ENCODE measurements at places on chromosomes 5 and 9. TPM values are rescaled to one million over a fixed set of nuclear protein-coding genes. Genes with fewer than 3 reads are reported as not detected.

- no peak for DNase-seq
- H3K27me3 ChIP-seq, result no peaks in the 10 kb centered on the region
- no peak overlapping the region for H3K27ac ChIP-seq
- H3K4me3 ChIP-seq, result peak overlapping the region; percentile 16
- peaks cover 15% of the 10 kb centered on the region for H3K4me1 ChIP-seq
- peaks cover 38% of the 10 kb centered on the region for H3K36me3 ChIP-seq
Observed at GRCh38 chr9:126482361-126483044, 131.2 kb upstream of the LMX1B start.

GRCh38 chr9:114072184-114073140, 5.6 kb downstream of the AMBP start:
- H3K4me1 ChIP-seq, result peaks cover 9% of the 10 kb centered on the region
- H3K27ac ChIP-seq, result no peak overlapping the region
- no peak for DNase-seq

ANKRD33B gene
- total RNA-seq, result 6.5 TPM

GRCh38 chr9:131583836-131584555, 38.7 kb downstream of the PRRT1B start:
- no peak overlapping the region for H3K4me3 ChIP-seq
- DNase-seq, result no peak
- peaks cover 8% of the 10 kb centered on the region for H3K4me1 ChIP-seq
- H3K27me3 ChIP-seq, result no peaks in the 10 kb centered on the region
- peaks cover 89% of the 10 kb centered on the region for H3K36me3 ChIP-seq
- H3K27ac ChIP-seq, result no peak overlapping the region

FSTL4 gene
- total RNA-seq, result 0.34 TPM

FOXD4L3 gene
- total RNA-seq, result not detected

HSD17B4 gene
- 85.3 TPM for total RNA-seq

- no peaks in the 10 kb centered on the region for H3K27me3 ChIP-seq
- H3K27ac ChIP-seq, result no peak overlapping the region
- no peaks in the 10 kb centered on the region for H3K4me1 ChIP-seq
Observed at GRCh38 chr9:126456441-126457174, 130.0 kb downstream of the MVB12B start.

DNA sequence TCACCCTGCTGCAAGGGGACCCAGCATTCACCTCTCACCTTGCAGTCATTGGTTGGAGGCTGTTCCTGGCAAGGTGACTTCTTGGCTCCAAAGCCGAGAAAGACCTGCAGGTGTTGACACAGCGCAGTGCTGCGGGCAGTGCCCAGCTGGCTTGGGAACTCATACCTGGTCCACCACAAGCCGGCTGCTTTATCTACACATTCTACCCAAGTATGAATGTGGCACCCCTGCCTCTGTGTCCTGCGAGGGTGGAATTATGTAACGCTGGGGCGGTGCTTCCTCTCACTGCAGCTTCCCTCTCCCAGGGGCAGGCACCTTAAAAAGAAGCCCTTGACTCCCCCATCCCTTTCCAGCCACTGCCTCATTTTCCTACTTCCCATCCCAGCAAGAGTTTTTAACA, 2.5 kb upstream of the ZMYND19 start:
- peaks cover 32% of the 10 kb centered on the region for H3K4me1 ChIP-seq
- DNase-seq, result no peak
- H3K27me3 ChIP-seq, result no peaks in the 10 kb centered on the region
- no peak overlapping the region for H3K27ac ChIP-seq

DNA sequence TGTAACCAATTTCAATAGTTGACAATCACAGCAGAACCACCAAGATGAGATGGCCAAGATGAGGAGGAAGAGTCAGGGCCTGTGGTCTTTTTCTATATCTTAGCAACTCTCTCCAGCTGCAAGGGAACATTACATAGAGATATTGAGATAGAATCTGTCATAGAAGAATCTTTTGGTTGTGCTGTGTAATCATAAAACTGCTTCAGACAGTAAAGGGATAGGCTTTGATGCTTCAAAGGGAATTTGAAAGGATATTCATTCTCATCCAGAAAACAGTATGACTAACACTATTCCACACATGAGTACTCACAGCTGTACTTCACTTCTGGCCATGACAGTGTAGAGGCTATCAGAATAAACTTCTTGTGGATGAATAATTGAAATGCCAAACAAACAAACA, 145.9 kb downstream of the YIPF5 start:
- no peak for DNase-seq
- peaks cover 14% of the 10 kb centered on the region for H3K4me1 ChIP-seq
- H3K27me3 ChIP-seq, result no peaks in the 10 kb centered on the region
- H3K4me3 ChIP-seq, result no peak overlapping the region

POU5F2 gene
- total RNA-seq, result 0.52 TPM

DNA sequence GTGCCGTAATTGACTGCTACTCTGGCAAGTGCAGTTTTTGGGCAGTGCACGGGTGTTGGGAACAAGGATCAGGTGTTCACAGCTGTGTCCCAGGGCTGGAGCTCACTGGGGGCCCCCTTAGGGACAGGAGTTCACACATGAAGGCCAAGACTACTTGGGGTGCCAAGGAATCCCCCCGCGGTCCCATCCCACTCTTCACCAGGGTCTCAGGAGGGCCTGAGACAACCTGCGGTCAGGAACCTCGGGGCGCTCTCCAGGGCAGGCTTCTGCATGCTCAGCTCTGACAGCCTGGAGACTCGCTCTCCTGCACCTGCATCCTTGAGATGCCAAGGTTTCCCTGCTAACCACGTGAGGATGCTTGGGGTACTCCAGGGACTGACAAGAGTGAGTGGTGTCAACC, 2.3 kb upstream of the MAN1B1 start:
- H3K4me1 ChIP-seq, result peaks cover 47% of the 10 kb centered on the region
- H3K27ac ChIP-seq, result no peak overlapping the region
- H3K27me3 ChIP-seq, result no peaks in the 10 kb centered on the region
- H3K4me3 ChIP-seq, result no peak overlapping the region
- no peak for DNase-seq
- H3K36me3 ChIP-seq, result peaks cover 49% of the 10 kb centered on the region

GRCh38 chr5:103119070-103119764, 721 bp downstream of the GIN1 start:
- peak overlapping the region; percentile 90 for H3K27ac ChIP-seq
- no peak for DNase-seq
- peaks cover 38% of the 10 kb centered on the region for H3K4me1 ChIP-seq

GRCh38 chr5:142317753-142318152, 7.1 kb downstream of the SPRY4 start:
- H3K4me1 ChIP-seq, result peaks cover 88% of the 10 kb centered on the region
- no peak for DNase-seq
- peak overlapping the region; percentile 35 for H3K27ac ChIP-seq
- no peak overlapping the region for H3K4me3 ChIP-seq
- H3K36me3 ChIP-seq, result peaks cover 21% of the 10 kb centered on the region

DNA sequence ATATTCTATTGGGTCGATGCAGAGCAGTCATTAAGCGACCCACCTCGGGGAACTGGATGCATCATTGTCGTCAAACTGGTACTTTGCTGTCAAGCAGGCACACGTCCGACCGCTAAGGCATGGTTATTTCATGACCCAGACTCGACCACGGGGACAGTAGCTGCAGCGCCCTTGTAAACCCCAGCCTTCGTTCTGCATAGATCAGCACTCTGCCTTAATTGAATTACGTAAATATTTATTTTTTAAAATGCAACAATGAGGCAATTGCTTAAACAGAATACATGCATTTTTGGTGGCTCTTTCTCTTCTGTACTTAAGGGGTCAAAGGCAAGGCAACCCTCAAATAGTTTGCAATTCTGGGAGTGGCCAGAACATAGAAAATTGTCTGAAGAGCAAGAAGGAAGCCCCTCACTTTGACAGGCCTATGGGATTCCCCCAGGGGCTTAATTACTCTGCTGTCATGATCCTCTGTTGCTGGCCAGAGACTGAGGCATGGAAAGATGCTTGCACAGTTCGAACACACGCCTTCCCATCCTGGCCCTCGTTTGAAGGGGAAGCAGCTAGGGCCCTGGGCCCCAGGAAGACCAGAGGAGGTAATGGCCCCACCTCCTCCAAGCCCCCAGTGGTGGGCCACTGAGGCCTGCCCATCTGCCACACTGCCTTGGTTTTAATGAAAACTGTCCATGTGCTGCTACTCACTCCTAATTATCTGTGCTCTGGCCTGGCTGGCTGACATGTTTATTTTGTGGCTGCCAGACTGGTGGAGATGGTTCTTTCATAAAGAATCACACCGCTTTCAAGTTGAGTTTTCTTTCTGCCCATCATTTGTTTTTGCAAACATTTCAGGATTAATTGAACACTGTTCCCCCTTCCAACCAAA, 169.7 kb upstream of the MAST4 start:
- H3K4me1 ChIP-seq, result no peaks in the 10 kb centered on the region
- H3K27ac ChIP-seq, result no peak overlapping the region
- no peaks in the 10 kb centered on the region for H3K27me3 ChIP-seq

DNA sequence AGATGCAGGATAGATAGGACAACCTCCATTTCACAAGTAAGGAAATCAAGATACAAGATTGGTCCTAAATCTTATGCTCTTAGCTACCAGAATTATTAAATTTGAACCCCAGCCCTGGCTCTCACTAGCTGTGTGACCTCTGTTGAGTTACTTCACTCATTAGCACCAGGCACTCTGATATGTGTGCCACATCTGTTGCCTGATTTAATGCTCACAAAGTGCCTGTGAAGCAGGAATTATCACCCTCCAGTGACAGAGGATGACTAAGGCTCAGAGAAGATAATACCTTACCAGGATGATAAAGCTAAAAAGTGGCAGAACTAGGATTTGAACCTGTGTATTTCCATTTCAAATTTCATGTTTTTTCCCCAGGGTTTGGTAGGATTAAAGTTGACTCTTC, 110.0 kb downstream of the PLPPR1 start:
- H3K4me3 ChIP-seq, result no peak overlapping the region
- no peak overlapping the region for H3K27ac ChIP-seq
- no peak for DNase-seq

DNA sequence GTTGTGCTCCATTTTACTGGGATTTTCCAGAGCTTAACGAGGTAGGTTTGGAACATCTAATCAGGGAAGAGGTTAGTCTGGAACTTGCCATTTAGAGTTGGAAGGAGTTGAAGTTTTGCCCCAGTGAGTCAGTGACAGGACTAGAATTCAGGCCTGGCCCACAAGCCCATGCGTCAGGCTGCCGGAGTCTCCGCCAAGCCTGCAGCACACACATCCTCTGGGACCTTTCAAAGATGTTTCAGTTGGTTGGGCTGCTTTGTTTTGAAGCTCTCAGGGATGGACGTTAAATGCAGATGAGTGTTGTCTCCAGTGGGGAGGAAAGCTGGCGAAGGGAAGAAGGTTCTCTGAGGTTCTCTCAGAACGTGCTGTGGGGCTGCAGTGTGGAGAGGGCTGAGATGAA, 147.0 kb downstream of the PSAT1 start:
- H3K4me1 ChIP-seq, result peaks cover 12% of the 10 kb centered on the region
- no peaks in the 10 kb centered on the region for H3K36me3 ChIP-seq
- H3K4me3 ChIP-seq, result no peak overlapping the region
- H3K27me3 ChIP-seq, result no peaks in the 10 kb centered on the region
- no peak for DNase-seq

GRCh38 chr5:154038261-154038706, 426 bp downstream of the FAM114A2 start:
- peak overlapping the region; percentile 86 for H3K4me3 ChIP-seq
- H3K4me1 ChIP-seq, result peaks cover 43% of the 10 kb centered on the region

FOXD4L4 gene
- total RNA-seq, result not detected

VCAN gene
- 117 TPM for total RNA-seq

ANXA2R gene
- 4.2 TPM for total RNA-seq

DNA sequence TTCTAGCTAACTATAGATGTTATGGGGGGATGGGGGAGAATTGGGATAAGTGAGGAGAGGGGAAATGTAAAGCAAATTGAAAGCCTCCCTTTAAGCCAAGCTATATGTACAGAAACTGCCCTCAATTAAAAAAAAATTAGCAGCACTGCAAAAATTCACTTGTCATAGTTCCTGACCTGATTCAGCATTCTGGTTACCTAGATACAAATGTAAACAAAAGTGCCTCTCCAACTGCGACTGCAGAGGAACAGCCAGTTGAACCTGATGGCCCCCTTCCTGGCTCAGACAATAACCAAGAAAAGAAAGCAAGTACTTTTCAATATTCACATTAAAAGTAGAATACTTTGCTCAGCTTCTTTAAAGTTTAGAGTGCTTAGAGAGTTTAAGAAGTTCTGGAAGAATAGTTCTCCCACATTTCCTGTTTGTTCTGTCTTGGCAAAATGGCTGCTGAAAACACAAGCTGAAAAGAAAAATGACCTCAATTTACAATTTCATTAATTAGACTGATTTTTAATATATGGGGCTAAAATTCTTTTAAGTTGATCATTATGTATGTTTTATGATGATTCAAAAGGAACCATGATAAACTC, 1.5 kb downstream of the FAM81B start:
- no peak for DNase-seq
- no peak overlapping the region for H3K27ac ChIP-seq
- no peaks in the 10 kb centered on the region for H3K4me1 ChIP-seq
- H3K4me3 ChIP-seq, result no peak overlapping the region
- H3K36me3 ChIP-seq, result no peaks in the 10 kb centered on the region
- no peaks in the 10 kb centered on the region for H3K27me3 ChIP-seq

SPATA31E1 gene
- not detected for total RNA-seq

OR1B1 gene
- total RNA-seq, result not detected

DNA sequence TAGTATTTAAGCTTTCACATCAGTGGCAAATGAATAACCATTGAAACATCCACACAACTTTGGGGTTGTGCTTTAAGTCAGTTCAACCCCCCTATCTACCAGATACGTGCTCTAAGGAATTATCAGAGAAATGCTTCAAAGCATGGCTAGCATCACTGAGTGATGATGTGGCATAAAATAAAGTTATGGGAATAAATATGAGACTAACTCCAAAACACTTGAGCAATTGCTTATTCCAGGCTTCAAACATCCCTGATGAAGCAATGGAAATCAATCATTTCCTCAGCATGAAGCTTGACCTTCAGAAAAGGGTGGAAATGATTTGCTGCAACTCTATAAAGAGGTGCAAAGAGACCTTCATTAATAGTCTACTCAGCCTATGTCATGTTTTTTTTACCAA, 292.0 kb upstream of the SMC2 start:
- H3K36me3 ChIP-seq, result no peaks in the 10 kb centered on the region
- H3K4me3 ChIP-seq, result no peak overlapping the region
- no peaks in the 10 kb centered on the region for H3K27me3 ChIP-seq
- no peaks in the 10 kb centered on the region for H3K4me1 ChIP-seq
- DNase-seq, result no peak
- no peak overlapping the region for H3K27ac ChIP-seq

GRCh38 chr9:116451500-116452115, 235.5 kb upstream of the TRIM32 start:
- H3K27ac ChIP-seq, result no peak overlapping the region
- no peak overlapping the region for H3K4me3 ChIP-seq
- H3K27me3 ChIP-seq, result no peaks in the 10 kb centered on the region
- no peaks in the 10 kb centered on the region for H3K36me3 ChIP-seq
- DNase-seq, result no peak

DNA sequence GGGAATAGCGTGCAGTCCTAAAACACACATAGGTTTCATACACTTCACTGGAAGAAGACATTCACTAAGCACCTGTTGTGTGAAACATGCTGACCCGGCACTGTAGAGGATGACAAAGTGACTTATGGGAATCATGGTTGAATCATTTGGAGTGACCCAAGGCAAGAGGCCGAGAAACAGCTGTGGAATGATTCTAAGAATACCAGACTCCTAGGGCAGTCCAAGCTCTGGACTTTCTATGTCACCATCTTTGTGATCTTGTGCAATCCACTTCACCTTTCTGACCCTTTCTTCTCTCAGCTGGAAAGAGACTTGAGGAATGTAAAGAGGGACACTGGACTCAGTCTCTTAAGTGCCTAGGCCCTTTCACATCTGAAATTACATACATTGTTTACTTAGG, 13.1 kb downstream of the MSANTD3 start:
- H3K4me3 ChIP-seq, result no peak overlapping the region
- no peak for DNase-seq
- no peaks in the 10 kb centered on the region for H3K36me3 ChIP-seq
- H3K4me1 ChIP-seq, result peaks cover 27% of the 10 kb centered on the region
- H3K27ac ChIP-seq, result no peak overlapping the region

All from esophagus muscularis mucosa (tissue), 4 donors.